ENCODE measurements at places on chromosomes 6 and 20. TPM values are rescaled to one million over a fixed set of nuclear protein-coding genes. Genes with fewer than 3 reads are reported as not detected.

ADGRF1 gene
- 32.8 TPM for total RNA-seq

FAM217A gene
- total RNA-seq = not detected

RRAGD gene
- total RNA-seq = 40.4 TPM

FKBP1C gene
- not detected for total RNA-seq

CPNE5 gene
- 1.00 TPM for total RNA-seq

MAS1 gene
- not detected for total RNA-seq

HLA-DQB1 gene
- total RNA-seq = 1.1 TPM

COL21A1 gene
- total RNA-seq = 4.9 TPM

PROKR2 gene
- not detected for total RNA-seq

HLA-E gene
- 190 TPM for total RNA-seq

DNA sequence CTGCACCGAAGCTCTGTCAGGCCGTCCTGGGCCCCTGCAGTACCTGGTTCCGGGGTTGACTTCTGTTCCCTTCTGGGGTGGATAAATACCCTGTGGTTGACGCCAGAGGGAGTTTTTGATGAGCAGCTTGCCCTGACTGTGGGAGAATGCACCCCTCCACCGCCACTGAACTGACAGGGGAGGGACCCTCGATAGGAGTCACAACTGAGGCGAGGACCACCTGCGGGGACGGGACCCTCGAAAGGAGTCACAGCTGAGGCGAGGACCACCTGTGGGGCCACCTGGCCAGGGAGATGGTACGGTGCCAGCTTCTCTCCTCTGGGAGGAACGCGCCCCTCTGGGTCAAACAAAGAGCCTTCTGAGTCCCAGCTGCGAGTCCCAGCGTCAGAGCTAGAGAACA lies 100.1 kb upstream of the FRMD1 start:
- no peak for ATAC-seq

DNA sequence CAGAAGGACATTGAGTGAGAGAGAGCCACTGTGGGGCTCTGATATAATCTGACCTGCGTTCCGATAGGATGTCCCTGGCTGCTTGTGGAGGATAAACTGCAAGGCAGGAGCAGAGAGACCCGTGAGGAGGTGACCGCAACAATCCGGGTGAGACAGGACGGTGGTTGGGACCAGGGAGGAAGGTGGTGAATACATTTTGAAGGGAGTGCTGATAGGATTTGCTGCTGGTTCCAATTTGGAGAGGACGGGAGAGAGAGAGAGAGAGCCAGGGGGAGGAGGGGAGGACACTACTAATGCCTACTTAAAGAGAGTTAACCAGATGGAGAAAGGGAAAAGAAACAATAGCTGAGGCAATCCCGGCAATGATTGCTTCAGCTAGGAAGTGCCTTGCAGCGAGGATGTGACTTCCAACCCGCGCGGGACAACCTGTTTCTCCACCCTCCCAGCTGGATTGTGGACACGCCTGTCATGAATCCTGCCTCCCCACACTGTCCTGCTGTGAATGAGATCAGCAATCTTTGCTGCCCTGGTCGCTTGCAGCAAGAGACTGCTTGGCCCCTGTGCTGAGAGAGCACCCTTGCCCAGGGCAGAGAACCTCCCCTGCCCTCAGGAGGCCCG lies 199.0 kb upstream of the KCNG1 start:
- ATAC-seq = peak; percentile 93

GRCh38 chr6:134288538-134289203 lies 29.2 kb downstream of the SGK1 start:
- peak; percentile 71 for ATAC-seq

DNA sequence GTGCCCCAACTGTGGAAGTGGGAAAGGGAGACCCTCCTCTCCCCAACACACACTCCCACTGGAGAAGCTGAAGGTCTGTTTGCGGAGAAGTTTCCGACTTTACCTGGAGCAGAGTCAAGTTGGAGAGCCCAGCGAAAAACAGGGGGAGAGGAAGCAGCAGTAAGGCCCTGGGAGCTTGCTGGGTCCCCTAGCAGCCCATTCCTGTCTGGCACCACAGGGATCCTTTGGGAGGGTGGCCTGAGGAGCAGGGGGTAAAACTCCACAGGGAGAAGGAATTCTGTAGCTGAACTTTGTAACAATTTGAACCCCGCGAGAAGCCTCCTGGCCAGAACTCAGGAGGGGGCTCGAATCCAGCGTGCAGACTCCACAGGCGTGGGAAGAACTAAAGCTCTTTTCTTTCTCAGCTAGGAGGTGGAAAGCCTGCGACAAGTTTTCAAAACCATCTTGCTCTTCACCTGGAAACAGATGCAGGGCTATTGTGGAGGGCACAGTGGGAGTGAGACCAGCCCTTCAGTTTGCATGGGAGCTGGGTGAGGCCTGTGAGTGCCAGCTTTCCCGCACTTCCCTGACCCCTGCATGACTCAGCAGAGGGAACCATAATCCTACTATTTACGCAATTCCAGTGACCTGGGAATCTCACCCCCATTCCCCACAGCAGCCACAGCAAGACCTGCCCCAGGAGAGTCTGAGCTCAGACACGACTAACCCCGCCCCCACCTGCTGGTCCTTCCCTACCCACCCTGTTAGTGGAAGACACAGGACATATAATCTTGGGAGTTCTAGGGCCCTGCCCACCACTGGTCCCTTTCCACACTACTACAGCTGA lies 25.8 kb downstream of the SERPINB9 start:
- ATAC-seq = peak; percentile 49

GRCh38 chr20:52078289-52078688 lies 113.3 kb downstream of the ZFP64 start:
- no peak for ATAC-seq

- ATAC-seq = no peak
Observed at GRCh38 chr20:63057171-63058117, 50.7 kb upstream of the BHLHE23 start.

GRCh38 chr6:119547024-119547423 lies 197.5 kb upstream of the MAN1A1 start:
- no peak for ATAC-seq

- ATAC-seq = no peak
Observed at GRCh38 chr6:83365931-83366330, 64.9 kb downstream of the ME1 start.

DNA sequence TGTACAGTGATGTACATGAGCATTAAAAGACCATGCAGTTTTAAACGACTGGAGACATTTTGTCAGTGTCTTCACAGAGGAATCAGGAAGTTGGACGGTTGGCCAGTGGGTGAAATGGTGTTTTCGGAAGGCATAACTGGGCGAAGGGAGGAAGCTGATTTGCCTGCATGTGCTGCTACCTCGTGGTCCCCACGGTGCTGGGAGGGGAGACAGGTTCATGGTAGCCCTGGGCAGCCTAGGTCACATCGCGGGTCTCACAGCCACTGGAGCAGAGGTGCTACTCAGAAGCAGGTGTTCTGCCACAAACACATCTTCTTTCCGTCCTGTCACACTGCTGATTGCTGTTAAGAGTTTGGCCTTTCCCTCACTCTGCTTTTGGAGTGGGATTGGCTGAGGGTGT lies 35.2 kb downstream of the HIVEP1 start:
- peak; percentile 24 for ATAC-seq

DNA sequence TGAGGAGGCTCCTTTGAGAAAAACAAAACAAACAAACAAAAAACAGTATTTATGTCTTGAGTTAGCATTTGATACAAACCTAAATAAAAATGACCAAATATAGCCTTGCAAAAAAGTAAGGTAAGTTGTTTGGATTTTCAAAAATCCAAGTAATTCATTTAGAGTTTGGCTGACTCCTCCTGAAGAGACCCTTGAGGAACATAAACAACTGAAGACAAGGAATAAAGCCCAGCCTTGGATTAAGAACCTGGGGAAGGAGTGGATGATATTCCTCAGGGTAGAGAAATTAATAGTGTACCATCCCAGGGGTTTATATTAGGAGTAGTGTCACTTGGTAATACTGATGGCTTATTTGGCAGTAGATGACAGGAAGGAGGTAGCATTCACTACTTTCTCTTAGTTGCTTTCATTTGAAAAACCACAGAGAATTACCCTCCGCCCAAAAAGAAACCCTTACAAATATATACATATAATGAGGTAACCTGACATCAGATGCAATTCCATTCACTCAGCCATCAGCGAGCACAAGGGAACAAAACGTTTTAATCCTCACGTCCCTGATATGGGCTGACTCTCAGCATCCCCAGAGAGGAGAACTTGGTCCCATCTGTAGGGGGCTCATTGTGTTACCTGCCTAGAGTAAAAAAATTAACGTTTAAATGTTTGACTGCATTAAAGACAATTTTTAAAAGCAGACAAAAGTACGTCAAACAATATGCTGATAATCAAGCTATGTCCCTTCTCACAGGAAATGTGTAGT lies 57.0 kb downstream of the SOBP start:
- no peak for ATAC-seq

GRCh38 chr20:33160681-33161080 lies 7.3 kb upstream of the BPIFA2 start:
- ATAC-seq = no peak

GRCh38 chr6:16256781-16257180 lies 18.4 kb downstream of the GMPR start:
- ATAC-seq = no peak

DNA sequence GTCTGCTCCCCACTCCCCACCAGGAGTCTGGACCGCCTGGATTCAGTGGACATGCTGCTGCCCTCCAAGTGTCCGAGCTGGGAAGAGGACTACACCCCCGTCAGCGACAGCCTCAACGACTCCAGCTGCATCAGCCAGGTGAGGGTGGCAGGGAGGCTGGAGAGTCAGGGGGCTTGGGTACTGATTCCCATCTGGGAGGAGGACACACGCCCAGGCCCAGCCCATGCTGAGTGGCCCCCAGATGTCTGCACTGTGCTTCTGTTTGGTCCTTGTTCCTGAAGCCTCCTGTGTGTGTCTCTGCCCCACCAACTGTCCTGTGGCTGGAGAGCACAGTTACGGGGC lies 101.6 kb upstream of the MYL9 start:
- peak; percentile 14 for ATAC-seq

- ATAC-seq = no peak
Observed at GRCh38 chr6:130908188-130908587, 81.0 kb downstream of the SMLR1 start.

GRCh38 chr20:8524101-8525016 lies 392.3 kb downstream of the PLCB1 start:
- ATAC-seq = no peak

- no peak for ATAC-seq
Observed at GRCh38 chr20:63848003-63848911, 13.0 kb upstream of the ABHD16B start.

GRCh38 chr6:170144571-170145271 lies 146.2 kb downstream of the DLL1 start:
- ATAC-seq = peak; percentile 72

All from esophagus mucosa (tissue), 1 donor.